ENCODE measurements at places on chromosomes 1 and 21.
A peak's percentile ranks its signal among the peaks of the same experiment; 100 is the strongest.

- DNase-seq: no peak
Measured at GRCh38 chr1:223245983-223246382, 102.9 kb upstream of the TLR5 start.

DNA sequence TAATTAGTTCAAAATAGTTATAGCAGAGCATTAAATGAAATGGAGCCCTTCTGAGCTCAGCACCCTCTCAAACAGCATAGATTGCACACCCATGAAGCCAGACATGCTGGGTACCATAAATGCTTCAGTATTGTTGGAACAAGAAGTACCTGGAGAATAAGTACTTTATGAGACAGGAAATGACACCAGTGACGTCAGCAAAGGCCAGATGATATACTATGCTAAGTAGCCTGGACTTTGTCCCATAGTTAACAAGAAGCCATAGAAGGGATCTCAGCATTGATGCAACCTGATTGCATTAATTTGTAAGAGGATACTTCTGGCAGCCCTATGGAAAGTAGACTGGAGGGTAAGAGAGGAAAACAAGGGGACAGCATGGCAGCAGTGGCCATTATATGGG, 16.3 kb upstream of the GADD45A start:
- DNase-seq: no peak

DNA sequence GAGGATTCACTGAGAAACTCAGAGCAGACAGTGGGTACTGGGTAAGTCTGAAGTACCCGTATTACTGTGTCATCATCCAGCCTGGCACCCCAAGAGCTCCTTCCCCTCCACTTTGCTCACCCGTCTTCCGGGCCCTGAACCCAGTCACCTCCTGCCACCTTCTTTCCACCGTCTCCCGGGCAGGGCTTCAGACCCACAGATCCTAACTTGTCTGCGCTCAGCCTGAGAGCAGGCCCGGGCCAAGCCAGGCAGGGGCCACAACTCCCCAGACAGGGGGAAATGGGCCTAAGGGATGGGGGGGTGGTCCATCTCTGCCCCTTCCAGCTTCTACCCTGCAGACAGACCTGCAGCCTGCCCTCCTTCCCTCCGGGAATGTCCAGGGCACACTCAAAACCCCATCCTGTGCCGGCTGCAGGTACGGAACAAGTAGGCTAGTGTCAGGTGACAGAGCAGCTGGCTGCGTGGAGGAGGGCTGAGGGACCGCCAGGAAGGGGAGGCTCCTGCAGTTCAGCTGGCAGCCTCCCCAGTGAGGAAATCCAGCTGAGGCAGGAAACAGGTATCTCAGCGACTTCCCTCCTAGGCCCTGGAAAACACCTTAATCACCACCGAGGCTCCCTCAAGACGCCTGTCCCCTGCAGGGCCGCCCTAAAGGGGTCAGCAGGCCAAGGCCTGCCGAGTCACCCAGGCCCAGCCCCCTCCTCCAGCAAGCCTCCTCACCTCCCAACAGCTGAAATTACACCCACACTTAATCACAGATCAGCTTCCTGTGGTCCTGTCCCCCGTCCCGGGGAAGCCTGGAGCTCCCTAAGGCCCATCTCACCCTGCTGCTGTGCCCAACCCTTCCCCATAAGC, 3.5 kb downstream of the HSPG2 start:
- DNase-seq: no peak

- no peak for DNase-seq
Measured at GRCh38 chr1:25019337-25020172, 89.5 kb upstream of the RUNX3 start.

DNA sequence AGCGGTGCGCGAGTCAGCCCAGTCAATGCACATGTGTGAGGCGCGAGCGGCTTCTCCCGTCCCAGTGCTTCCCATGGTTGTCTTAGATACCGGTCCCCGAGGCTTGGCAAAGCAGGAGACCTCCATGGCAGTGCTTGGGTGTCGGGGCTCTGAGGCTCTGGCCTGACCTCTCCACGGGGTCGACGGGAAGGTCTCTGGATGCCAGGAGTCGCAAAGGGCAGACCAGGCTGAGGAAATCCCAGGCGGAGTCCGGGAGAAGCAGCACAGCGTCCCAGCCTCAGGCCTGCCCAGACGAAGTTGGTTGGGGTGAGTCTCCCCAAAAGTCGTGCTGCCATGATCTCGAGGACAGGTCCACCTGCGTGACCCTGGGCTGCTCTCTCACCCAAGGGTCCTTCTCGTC, 3881.6 kb downstream of the SRGAP2C start:
- no peak for DNase-seq

DNA sequence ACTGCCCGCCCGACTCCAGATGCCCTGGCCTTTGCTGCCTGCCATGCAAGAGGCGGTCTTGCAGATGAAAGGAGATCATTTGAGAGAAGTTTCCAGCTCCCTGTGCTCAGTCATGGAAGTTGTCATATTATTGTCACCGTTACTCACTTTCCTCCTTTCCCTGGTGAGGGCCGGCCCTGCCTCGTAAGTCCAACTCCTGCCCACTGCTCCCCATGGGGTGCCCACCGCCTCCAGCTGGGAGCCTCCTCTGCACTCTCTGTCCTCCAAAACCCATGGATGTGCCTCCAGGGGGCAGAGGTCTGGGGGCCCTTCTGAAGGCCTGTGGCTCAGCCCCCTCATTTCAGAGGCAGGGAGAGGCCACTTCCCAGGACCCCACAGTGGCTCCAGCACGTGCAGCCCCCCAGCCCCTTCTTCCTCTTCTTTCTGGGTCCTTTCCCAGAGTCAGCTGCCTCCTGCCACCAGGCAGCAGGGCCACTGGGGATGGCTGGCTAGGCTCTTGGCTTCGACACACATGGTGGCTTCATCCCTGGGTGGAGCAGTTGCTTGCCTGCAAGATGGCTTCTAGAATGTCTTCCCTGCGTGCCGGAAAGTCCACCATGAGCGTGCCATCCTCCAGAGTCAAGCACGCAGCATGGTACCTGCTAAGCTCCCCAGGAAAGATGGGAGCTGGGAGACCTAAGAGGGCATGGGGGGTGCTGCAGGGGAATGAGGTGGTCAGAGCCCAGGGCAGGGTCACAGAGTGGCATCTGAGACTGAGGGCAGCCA, 97.9 kb upstream of the RUNX3 start:
- no peak for DNase-seq

DNA sequence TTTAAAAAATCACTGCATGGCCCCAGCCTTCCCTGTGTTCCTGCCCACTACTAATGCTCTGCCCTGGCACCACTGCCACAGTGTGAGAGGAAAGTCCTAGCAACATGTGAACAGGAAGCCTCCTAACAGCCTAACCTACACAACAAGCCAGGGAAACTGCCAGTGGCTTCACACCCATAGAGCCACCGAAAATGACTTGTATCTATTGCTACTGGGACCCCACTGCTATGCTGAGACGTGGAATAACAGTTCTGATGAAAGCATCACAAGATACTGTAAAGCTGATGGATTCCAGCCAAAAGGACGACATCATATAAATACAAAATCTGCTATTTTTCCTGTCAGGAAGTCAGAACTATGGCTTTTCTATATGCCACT, 74.9 kb downstream of the JAK1 start:
- no peak for DNase-seq

DNA sequence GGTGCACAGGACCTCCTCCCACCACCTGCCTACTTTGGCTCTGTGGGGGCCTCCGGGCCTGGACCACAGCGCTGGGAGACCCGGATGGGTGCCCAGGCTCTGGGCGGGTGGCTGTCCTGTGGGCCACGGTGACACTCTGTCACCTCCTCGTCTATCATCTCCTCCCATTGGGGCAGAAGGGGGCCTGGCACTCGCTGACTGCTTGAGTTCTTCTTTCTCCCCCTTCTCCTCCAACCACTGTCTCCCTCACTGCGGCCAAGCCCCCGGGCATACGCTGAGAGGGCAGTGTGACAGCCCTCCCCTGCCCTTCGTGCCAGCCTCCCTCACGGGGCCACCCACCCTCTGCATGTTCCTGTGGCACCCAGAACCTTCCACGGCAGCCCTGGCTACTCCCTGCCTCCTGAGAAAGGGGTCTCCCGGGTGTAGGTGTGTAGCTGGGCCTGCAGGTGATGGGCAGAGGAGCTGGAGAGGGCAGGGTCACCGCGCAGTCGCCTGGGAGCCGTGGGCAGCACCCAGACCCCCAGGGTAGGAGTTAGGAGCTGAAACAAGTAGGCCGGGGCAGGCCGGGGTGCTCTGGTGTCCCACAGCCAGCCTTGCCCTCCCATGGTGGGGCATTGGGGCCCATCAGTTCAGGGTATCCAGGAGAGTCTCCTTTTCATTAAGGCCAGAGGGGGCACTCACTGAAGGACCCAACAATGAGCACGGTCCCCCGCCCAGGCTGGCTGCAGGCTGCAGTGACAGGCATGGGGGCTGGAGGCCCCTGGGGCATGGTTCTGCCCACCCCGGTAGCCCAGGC, 9.2 kb upstream of the ARF1 start:
- no peak for DNase-seq

DNA sequence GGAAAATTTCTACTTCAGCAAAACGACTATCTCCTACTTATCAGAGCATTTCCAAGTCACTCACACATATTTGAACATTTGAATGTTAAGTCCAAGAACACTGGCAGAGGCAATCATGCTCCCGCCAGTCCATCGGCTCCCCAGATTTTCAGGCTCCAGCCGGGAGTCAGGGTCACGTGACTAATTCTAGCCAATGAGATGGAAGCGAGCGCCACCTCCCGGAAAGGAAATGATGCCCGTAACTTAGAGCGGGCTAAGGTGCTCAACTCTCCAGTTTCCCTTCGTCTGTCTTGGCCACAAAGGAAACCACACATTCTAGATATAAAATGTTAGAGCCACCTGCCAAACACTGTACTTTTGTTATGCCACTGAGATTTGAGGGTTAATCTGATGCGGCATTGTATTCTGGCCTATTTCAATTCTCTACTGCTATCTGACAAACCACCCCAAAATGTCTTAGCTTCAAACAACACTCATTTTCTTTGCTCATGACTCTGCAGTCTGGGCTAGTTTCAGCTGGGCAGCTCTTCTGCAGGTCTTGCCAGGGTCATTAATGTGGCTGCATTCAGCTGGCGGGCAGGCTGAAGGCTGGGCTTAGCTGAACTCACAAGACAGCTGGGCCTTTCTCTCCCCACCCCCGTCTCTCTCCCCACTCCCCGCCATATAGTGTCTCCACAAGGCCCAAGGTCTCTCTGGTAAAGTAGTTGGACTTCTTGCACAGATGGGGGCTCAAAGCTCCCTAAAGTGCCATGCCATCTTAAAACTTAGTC, 16.5 kb upstream of the LHX4 start:
- DNase-seq: no peak

GRCh38 chr21:23968722-23969647, 1638.3 kb downstream of the MRPL39 start:
- peak; percentile 89 for DNase-seq

DNA sequence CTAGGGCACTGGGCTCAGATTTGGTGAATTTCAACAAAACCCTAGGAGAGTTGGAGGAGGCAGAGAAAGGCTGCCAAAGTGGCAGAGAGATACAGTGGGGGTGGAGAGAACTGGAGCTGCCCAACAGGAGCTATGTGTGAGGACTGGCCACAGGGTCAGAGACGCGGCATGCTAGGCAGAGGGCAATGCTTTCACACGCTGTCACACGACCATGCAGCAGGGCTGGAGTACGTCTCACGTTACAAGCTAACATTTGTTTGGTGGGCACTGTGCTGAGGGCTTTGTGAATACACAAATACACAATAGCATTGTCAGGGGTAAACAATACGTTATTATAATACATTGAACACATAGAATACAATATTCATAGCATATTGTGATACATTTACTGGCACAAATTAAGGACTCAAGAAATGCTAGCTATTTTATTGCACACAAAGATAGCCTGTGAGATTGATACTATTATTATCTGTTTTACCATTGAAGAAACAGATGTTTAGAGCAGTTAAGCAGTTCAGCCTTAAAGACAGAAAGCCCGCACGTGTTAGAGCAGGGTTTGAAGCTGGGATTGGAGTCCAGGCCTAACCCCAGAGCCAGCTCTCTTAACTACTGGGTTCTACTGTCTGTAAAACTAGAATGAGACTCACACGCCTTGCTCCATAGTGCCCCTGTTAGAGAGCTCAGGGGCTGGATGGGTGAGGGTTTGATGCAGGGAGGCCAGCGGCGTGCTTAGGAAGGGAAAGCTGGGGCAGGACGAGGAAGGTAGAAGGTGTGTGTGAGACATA, 4.5 kb downstream of the RAB7B start:
- no peak for DNase-seq

DNA sequence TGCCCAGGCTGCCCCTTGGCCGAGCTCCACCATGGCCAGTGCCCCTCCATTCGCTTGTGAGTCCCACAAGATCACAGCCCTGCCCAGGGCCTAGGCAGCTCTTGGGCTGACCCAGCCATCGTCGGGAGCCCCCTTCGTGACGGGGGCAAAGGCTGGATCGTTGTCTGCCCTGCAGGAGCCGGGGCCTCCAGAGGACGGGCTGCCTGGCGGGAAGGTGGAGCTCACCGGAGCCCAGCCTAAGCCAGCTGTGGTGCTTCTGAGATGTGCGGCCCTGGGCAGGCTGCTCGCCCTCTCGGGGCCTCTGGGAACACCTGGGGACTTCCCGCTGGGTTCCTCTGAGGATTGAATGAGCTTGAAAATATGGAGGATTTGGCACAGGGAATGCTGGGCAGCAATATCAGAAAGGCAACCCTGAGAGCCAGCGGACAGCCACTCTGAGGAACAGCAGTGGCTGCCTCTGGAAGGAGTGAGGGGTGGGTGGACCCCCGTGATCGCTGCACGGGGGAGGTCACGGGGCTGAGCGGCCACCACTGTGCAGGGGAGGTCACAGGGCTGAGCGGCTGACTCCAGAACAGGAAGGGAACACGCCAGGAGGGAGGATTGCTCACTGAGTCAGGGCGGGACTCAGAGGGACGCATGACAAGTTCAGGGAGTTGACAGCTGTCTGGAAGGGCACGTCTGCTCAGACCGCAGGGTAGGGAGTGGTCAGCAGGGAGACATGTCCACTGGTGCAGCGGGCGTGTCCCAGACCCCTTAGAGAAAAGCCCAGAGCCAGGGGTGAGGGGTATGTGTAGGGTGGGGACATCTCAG, 19.3 kb downstream of the TP73 start:
- no peak for DNase-seq

DNA sequence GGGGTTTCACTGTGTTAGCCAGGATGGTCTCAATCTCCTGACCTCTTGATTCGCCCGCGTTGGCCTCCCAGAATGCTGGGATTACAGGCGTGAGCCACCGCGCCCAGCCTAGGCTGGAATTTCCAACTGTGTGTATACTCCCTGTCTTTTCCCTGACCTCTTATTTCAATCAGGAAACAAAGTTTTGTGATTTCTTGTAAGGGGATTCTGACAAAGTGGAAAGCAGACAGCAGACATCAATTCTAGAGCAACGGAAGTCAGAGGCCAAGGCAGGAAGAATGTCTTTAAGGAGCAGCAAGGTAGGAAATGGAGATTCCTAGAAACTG, 36.0 kb upstream of the SLC44A3 start:
- DNase-seq: no peak

DNA sequence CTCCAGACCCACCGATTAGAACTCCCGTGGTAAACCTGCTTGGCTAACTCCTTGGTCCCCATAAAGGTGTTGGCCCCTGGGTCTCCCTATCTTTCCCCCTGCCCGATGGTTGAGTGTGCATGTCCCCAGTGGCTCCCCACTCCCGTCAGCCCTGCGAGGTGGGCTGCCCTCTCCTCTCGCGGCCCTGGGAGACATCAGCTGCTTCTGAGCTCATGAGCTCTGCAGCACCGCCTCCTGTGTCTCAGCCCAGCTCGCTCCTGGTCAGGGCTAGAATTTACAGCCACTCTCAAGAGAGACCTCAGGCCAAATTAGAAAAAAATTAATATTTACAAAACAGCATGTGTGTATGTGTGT, 15.9 kb upstream of the ZBTB21 start:
- no peak for DNase-seq

GRCh38 chr21:31221043-31221442, 123.0 kb downstream of the TIAM1 start:
- no peak for DNase-seq

All from NCI-H1417 treated with DMSO at 0.1 percent for 48 hours (cell line).